Endothelial cell (in vitro differentiated cells): ENCODE measurements at places on chromosomes 1 and 21.

DNA sequence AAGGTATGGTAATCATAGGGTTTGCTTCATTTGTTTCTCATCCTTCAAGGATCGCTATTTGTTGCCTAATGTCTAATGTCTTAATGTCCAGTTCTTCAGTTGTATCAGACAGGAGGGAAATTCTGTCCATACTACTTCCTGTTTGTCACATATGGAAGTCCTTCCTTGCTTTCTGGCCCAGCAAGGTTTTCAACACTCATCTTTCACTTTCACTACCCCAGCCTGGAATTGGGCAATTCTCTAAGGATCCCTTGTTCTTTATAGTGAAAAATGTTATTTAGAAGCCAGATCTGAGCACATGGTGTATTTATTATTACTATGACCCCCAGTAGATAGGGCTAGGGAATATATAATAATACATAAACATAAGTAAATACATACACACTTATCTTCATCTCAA, 50.6 kb upstream of the SLC35A3 start:
- DNase-seq: no peak

GRCh38 chr1:41917076-41917475, 1.6 kb downstream of the HIVEP3 start:
- DNase-seq: no peak

DNA sequence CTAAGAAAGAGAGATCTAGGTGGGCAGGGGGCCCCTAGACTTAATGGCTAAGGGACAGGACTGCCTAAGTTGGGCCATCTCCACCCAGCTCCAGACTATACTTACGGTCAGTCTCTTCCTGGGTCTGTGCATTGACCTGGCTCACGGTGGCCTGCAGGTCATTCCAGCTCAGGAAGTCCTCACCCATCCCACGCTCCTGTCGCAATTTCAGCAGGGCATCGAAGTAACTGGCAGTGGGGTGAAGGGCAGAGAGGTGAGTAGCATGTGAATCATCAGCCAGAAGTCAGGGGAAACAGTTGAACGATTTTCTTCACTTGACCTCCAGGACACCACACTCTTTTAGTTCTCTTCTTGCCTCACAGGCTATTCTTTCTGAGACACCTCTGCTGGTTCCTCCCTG, 20.5 kb downstream of the IQGAP3 start:
- DNase-seq: no peak

DNA sequence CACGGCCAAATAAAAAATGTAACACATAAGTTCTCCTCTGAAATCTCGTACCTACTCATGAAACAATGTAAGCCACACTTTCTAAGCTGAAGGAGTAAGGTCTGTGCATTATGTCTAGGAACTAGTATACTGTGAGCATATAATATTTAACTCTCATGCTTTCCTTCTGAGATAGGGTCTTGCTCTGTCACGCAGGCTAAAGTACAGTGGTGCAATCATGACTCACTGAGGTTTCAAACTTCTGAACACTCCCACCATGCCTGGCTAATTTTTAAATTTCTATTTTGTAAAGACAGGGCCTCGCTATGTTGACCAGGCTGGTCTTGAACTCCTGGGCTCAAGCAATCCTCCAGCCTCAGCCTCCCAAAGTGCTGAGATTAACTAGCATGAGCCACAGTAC, 71.3 kb downstream of the AHCTF1 start:
- no peak for DNase-seq

DNA sequence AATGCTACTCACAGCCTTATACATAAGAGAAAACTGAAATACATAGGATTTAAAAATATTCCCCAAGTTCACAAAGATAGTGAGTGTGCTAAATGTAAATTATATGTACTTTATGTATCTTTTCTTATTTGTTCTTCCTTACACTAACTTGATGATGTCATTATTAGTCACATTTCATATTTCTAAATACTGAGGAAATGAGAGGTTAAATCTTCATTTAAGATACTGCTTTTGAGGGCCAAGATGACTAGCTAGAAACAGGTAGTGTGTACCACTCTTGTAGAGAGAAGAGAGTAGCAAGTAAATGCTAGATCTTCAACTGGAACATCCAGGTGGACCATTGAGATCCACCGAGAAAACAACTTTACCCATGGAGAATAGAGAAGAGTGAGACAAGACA, 29.8 kb downstream of the PYHIN1 start:
- no peak for DNase-seq

DNA sequence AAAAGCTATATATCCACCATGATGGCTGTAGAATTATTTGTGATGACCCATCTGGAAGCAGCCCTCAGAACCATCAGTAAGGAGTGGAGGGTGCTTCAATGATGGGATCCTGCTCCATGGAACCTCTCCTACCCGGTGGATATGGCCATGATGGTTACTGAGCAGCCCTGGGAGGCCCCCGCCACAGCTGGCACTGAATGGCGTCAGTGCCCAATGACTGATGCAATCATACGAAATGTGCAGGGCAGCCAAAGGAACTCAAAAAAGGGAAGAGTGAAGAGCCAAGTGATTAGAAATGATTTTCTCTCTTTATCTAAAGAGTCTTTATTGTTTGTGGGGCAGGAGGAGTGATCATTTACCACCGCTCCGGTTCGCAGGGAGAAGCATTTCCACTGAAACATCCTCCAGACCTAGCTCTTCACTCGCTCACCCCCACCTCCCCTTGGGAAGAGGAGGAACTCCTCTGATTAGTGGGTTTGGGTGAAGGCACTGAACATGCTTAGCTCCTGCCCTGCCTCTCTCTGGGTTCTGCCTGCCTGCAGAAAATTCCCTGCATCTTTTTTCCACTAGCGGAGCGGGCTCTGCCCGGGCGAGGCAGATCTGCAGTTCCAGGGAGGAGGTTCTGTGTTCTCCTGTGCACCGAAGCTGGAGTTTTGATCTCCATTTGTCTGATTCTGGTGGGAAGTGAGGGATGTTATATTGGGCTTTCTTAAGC, 260.3 kb downstream of the GRIK3 start:
- no peak for DNase-seq

DNA sequence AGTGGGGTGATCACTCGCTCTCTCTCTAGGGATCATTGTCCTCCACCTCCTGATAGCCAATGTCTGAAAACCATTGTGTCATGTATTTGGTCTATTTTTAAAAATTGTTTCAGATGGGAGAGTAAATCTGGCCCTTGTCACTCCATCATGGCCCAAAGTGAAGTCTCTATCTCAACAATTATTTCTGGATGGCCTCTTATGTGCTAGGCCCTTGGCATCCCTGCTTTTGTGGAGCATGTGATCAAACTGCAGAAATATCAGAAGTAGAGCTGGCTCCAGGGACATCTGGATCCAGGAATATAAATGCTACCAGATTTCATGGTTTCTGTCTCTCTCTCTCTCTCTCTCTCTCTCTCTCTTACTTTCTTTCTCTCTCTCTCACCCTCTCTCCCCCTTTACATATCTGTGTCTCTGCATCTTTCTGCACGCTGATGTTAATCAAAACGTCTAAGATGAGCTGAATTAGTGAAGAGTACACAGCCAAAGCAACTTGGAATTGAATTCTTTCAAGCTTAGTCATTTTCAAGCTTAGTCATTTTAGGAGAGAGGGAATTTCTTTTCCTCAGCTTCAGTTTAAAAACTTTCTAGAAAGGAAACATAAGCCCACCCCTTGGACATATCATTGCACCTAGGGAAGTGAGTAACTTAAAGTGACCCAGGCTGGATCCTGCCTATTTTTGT, 47.4 kb upstream of the DOCK7 start:
- no peak for DNase-seq

DNA sequence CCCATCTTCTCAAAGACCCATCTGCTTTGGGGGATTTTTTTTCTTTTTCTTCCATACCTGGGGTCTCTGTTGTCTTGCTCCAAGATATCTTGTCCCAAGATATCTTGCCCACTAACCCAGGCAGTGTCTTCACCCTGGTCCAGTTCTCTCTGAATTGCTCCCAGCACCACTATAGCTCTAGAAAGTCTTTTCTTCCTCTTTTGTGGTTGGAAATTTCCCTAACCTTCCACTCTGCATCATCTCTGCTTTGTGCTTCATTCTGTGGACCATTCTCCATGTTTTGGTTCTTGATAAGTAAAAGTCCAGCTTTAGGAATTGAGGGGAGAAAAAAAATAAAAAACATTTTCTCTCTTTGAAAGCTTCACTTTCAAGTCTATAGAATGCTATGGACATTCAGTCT, 20.9 kb downstream of the STYXL2 start:
- DNase-seq: no peak

DNA sequence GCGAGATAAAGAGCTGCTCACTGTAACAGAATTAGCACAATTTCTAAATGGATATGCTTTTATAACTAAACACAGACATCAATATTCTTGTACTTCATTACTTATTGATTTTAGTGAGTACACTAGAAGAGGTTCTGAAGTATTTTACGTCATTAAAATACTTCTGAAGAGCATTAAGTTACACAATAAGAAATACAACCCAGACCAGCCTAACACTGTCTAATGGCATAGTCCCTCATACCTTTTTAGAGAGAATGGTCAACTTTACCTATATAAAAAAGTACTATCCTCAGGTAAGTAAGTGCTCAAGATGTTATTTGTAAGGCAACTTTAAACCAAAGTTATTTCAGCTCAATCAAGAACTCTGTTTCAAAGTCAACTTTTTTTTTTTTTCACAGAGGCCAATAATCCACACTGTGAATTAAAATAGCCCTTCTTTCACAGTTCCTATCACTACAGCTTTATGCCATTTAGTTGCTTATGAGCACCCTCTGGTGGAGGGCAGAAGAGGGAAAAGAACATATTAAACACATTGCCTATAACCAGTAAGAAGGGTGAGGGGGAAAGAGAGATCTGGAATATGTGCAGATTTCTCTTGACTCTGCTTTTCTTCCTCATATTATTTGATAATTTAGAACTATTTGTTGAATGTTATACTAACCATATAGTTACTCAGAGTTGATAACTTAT, 182.1 kb upstream of the DMRTA2 start:
- DNase-seq: peak; percentile 45

DNA sequence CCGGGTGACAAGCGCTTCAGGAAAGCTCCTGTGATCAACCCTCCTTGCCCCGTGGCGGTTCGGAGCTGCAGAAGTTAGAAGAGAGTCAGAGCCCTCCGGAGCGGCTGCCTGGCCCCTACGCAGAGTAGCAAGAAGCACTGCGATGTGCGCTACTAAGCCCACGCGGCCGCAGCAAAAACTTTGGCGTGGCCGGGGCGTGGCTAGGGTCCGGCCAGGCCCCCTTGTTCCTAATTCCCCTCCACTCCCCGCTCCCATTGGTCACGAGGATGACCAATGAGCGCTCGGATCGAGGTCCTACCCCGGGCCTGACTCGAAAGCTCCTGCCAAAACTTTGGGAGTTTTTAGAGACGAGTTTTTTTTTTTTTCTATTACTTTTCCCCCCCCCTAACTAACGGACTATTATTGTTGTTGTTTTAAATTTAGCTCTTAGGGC, at the start of gene HLX:
HLX (plus strand) TSS at position 368 of the 433 bp plus-strand sequence. CDS start 415 bp downstream, outside the sequence.
- DNase-seq: peak; percentile 51

GRCh38 chr1:201841265-201841912, 12.4 kb downstream of the IPO9 start:
- DNase-seq: no peak
